Gastroesophageal sphincter (tissue), 4 donors: ENCODE measurements at places on chromosomes 16 and 17.

DNA sequence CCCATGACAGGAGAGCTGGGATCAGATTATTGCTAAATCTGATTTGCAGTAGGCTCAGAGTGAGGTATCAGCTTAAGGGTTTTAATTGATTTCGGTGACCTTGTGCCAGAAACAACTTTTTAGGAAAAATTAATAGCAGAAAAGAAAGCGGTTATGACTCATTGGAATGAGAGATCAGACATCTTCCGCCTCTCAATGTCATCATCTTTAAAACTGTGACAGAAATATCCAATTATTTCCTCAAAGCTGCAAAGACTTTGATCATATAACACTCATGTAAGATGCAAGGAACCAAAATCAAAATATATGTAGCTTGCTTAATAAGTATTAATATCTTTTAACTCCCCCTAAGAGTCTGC is 190.1 kb upstream of the FOXF1 start:
- no peak for ATAC-seq

- ATAC-seq: no peak
These were observed 153.5 kb downstream of the VPS53 start for GRCh38 chr17:561116-561515.

DNA sequence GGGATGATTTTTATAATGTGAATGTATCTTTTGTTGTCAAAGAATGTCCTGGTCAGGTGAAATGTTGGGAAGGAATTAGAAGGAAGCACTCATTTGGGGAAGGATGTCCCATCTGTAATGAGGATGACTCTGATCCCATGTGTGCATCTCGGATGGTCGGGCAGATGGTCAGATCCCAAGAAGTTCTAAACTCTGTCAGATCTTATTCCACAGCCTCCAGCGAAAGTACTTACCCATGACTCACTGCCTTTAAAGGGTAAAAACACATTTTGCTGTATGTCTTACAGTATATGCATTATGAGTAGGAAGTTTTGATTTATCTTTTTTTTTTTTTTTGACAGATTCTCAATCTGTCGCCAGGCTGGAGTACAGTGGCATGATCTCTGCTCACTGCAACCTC is 548 bp upstream of the KRTAP4-11 start:
- no peak for ATAC-seq

GRCh38 chr17:80455784-80456183 is 20.6 kb downstream of the NPTX1 start:
- ATAC-seq: no peak

DNA sequence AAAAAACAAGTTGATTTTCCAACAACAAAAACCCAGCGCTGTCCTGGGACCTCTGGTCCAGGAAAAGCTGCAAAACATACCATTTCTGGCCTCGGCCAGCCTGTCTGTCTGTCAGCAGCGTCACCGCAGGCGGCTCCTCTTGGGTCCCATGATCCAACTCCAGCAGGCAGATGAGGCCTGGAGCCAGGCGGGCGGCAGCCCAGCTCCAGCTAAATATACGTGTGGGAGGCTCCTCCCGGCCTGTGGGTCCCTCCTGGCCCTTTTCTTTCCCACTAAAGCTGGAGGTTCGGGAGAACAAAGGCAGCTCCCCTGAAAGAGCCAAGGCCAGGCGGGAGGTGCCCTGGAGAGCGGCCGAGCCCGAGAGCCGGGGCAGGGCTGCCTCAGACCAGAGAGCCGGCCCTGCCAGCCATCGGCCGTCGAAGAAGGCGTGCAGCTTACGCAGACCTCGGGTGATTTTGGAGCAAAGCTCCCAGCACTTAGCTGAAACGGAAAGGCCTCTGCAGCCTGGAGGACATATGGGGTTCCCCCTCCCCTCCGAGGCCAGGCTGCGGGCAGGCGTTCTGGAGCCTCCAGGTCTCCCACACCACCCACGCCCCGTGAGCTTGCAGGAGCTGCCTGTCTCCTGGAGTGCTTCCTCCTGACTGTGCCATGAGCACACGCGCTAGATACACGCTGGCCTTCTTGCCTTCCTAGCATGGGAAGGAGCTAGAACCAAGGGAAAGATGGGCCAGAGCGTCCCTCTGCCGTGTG is 19.9 kb upstream of the JPH3 start:
- ATAC-seq: peak; percentile 88
